Stimulated activated CD8-positive, alpha-beta memory T cell treated with anti-CD3 and anti-CD28 coated beads, Interleukin-4, amount 100 ng/mL, for 1 hour (primary cell): ENCODE measurements at places on chromosomes 7 and 10.

GRCh38 chr10:36116731-36117130, 474.6 kb upstream of the FZD8 start:
- DNase-seq, result no peak

DNA sequence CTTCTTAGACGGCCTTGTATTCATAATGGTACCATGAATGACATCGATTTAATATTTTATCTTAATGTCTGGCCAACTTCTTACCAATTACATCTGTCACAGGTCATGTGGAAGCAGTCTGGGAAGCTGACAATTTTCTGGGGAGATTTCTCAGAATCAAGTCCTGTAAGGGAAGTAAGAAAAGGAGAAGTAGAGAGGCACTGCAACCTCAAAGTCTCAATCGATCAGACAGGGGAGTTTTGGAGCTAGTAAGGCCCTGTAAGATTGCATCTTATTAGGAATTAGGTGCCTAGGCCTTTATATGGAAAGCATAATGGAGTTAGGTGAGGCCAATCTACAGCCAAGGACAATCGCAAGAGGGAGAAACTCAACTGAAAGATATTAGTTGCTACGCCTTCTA, 694.6 kb upstream of the SORCS1 start:
- DNase-seq, result no peak

GRCh38 chr7:28160551-28160991, 20.0 kb downstream of the JAZF1 start:
- no peak for DNase-seq

- DNase-seq, result no peak
These were observed 4.9 kb upstream of the TOMM7 start for GRCh38 chr7:22827563-22827962.

DNA sequence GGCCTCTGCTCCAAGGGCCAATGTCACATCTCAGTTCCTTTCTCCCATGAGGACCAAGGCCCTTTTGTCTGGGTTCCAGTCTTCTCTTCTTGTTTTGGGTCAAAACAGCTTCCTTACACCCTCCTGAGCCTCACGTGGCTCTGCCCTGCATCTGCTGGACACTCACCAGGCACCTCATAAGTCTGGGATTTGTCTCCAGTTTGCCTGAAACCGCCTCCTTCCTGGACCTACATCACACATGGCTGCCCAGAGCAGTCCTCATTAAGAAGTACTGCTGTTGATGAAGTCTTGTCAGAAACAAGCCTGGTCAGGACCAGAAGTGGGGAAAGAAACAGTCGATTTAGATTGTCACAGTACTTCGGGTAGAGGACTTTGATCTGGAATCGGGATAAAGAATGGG, 173.4 kb upstream of the BMPER start:
- no peak for DNase-seq

DNA sequence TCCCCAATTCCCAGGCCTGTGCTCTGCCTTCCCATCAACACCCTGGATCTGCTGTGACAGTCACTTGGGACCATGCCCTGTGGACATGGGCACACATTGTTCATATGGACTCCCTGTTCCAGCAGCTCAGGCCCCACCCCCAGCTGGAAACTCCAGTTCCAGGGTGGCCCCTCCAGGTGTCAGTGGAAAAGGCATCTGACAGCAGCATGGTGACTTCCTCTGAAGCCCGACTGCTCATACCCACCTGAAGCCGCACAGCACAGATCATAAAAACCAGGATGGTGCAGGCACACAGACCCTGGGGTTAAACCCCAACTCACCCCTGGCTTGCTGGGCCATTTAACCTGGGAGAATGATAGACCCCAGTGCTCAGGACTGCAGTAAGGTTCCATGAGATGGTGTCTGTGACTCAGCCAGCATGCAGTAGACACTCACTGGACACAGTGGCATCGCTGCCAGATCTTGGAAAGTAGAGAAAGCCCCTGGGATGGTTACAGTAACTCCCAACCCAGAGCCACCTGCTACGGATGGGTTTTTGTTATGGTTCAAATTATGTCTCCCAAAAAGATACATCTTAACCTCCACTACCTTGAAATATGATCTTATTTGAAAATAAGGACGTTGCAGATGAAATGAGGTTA, 72.6 kb upstream of the NANOS1 start:
- DNase-seq, result no peak

DNA sequence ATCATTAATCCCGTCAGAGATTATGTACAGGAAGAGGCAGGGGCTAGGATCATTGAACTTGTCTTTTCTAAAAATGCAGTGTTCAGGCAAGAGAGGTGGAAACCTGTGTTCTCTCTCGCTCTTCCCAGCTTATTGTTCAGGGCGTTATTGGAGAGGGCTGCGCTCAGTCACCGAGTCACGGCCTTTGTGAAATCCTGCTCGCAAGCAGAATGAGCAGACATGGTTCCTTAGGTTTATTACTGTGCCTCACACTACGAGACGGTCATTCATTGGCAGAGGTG, 631 bp upstream of the PRKRIP1 start:
- no peak for DNase-seq

GRCh38 chr7:78702770-78703169, 750.7 kb downstream of the MAGI2 start:
- DNase-seq, result no peak

DNA sequence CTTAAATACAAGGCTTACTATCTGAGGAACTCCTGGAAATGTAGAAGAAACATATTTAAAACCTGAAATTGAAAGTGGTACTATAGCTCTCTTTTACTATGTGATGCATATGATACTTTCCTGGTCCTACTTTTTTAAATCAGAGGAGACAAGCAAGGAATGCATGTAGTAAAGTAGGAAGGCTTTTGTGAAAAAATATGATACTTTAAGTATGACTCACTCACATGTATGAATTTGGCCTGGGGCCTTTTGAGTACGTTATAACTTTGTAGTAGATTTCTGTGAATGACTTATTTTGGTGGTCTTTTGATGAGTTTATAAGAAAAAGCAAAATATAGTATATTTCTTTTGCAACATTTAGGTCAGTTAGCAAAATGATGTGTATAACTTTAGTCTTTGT, 53.8 kb downstream of the TAX1BP1 start:
- DNase-seq, result no peak

- DNase-seq, result no peak
These were observed 920 bp downstream of the PRLHR start for GRCh38 chr10:118594392-118595063.

GRCh38 chr7:24328050-24328449, 44.1 kb downstream of the NPY start:
- no peak for DNase-seq

DNA sequence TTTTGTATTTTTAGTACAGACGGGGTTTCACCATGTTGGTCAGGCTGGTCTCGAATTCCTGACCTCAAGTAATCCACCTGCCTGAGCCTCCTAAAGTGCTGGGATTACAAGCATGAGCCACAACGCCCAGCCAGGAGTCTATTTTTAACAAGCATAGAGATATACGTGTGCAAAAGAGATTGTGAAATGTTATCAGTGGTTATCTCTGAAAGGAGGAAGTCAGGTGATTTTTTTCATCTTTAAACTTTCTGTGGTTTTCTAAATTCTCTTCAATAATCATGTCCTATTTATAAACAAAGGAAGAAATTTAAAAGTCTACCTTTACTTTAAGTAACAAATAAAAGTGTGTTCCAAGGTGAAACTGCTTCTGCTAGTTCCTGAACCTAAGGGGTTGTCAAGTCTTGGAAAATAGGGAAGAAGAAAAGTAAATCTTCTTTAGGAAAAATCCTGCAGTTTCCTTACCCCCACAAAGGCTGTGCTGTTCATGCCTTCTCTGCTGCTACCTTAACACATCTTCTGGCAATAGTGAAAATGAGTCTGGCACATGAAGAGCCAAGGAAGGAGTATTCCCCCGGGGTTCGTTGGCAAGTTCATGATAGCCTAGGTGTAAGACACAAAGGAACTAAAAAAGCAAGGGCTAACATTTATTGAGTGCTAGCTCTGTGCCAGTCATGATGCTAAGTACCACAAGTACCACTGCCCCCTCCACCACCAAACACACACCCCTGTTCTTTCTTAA, 51.1 kb downstream of the CYP26A1 start:
- no peak for DNase-seq

DNA sequence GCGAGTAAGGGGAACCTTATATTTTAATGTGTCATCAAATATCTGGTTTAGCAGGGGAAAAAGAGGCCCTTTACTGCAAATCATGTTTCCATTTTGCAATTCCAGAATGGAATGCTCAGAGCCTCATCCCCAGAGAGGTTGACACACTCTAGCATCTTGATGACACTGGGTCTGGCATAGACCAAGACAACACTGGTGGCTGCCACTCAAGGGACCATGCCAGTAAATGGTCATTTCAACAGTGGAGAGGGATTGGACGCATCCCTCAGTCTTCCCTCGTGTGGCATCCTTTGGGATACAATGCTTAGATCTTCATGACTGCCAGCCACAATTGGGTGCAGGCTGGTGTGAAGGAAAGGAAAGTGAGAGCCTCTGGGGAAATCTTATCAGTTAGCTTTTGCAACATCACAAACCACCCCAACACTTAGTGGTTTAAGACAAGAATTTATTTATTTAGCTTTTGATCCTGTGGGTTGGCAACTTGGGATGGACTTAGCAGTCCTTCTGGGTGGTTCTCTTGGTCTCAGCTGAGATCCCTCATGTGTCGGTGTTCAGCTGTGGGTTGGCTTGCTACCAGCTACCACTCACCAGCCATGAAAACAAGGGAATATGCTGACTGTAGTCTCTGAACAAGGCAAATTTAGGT, 21.6 kb downstream of the TACC2 start:
- no peak for DNase-seq

DNA sequence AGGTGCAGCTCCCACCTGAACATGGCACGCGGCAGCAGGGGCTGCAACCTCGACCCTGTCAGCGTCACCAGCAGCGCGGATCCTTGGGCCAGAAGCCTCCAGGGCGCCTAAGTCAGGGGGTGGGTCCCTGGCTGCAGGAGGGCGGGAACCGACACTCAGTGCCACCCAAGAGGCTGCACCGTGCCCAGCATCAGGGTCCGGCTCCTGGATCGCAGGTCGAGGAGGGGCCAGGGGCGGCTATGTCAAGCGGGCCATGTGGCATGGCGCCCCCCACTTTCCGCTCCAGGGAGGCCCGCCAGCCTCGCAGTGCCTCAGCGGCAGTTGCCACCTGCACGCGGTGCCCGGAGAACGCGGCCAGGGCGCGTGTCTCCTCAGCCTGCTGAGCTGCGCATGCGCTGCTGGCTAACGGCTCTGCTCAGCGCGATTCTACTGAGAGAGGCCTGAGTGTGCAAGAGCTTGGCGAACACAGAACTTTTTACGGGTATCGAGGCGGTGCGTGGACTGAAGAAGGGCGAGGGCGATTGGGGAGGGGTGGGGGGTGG, at the start of gene ANKRD30A:
ANKRD30A (plus strand) TSS at position 408 of the 542 bp plus-strand sequence. CDS start 190 bp downstream, outside the sequence.
- DNase-seq, result no peak

DNA sequence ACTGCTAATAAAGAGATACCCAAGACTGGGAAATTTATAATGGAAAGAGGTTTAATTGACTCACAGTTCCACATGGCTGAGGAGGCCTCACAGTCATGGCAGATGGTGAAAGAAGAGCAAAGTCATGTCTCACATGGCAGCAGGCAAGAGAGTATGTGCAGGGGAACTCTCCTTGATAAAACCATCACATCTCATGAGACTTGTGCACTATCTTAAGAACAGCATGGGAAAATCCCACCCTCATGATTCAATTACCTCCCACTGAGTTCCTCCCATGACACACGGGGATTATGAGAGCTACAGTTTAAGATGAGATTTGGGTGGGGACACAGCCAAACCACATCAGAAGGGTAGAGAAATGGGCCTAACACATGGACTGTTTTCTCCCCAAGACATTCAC, 156.3 kb downstream of the CCDC71L start:
- no peak for DNase-seq

- DNase-seq, result no peak
These were observed 488.8 kb upstream of the ZMIZ1 start for GRCh38 chr10:78579995-78580394.

DNA sequence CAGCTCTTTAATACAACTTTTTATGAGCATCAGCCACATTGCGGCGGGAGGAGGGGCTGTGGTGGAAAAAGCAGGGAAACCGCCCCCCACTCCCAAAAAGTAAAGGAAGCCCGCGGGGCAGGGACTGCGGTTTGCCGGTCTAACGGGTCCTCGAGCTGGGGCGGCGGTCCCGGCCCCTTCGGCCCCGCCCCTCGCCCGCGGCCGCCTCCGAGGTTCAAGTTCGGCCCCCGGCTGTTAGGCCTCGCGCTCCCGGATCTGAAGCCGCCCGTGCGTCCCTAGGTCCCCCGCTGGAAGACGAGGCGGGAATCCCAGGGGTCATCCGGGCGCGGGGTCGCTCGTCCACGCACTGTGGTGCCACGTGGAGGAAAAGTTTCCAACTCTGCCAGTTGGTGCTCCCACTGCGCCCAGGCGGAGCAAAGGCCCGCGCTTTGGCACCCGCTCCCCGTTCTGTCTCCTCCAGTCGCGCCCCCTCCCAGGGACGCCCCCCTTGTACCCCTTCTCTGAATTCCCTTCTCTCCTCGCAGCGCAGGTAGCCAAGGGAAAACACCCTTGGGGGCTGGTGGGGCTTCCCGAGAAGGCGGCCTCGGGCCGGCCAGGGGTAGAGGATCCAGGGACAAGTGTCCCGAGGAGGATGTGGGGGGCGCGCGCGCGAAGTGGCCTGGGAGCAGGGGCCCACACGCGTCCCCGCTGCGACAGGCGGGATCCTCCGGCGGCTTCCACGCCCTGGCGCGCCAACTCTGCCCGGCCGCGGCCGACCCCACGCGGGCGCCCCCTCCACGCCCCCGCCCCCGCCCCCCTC, 798 bp upstream of the AUTS2 start:
- DNase-seq, result no peak

GRCh38 chr7:41403291-41403690, 299.6 kb downstream of the INHBA start:
- DNase-seq, result no peak

GRCh38 chr10:104449391-104449790, 95.8 kb downstream of the CFAP58 start:
- no peak for DNase-seq

DNA sequence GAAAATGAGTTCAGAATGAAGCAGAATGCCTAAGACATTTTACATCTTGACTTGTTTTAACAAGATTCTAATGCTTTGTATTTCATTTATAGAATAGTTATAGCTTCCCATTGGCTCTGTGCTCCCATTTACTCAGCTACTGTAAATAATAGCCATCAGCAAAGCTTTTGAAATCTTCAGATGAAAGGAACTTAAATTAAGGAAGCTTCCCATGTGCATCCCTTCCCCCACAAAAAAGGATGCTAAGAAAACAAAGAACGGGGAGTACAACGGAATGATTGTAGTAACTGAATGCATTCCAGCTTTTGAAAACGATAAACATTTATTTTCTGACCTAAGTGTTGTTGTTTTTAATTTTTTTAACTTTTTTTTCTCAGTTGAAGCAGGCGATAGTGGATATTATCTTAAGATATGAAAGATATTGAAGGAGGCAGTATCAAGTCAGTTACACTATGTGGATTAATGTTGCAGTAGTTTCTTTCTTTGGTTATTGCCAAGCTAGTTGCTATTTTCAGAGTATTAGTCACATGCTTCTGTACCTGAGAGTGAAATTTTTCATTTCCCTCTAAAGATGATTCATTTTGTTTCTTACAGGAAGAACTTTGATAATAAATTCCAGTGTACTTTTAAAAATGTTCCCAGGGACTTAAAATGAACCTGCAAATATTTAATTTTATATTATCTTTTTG, 129.2 kb downstream of the KCND2 start:
- no peak for DNase-seq

- DNase-seq, result no peak
These were observed 237.6 kb downstream of the KCNMA1 start for GRCh38 chr10:77400033-77400432.

- DNase-seq, result no peak
These were observed 63.8 kb upstream of the DOCK1 start for GRCh38 chr10:126841341-126841895.
